ENCODE measurements at places on chromosomes 1 and 21.

- DNase-seq = no peak
These were observed 25.2 kb upstream of the KIF26B start for GRCh38 chr1:245129319-245130240.

DNA sequence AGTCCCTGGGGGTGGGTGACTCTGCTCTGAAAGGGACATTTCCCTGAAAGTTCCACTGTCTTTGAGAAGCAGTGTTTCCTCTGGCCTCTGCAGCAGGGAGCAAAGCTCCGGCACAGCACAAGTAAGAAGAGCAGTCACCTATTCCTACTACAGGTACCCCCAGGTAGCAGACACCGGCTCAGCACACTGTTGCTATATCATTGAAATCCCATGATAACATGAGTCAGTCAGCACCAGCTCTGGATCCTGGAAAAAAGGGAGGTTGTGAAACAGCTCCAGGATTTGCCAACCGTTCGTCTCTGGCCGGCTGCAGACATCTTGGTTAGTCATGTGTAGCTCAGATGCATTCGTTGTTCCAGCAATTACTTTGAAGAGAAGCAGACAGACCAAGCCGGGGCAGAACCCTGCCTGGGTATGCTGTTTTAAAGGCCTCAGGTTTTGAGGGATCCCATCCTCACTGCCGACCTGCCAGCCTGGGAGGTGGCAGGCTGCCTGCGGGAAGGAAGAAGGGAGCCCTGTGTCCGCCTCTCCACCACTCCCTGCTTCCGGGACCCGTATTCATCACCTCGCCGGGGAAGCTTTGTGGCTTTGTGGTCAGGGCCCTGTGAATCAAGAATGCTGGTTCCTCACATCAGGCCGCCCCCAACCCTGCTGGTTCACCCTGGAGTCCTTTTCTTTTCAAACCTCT, 139.2 kb downstream of the CLIC6 start:
- DNase-seq = peak; percentile 37

DNA sequence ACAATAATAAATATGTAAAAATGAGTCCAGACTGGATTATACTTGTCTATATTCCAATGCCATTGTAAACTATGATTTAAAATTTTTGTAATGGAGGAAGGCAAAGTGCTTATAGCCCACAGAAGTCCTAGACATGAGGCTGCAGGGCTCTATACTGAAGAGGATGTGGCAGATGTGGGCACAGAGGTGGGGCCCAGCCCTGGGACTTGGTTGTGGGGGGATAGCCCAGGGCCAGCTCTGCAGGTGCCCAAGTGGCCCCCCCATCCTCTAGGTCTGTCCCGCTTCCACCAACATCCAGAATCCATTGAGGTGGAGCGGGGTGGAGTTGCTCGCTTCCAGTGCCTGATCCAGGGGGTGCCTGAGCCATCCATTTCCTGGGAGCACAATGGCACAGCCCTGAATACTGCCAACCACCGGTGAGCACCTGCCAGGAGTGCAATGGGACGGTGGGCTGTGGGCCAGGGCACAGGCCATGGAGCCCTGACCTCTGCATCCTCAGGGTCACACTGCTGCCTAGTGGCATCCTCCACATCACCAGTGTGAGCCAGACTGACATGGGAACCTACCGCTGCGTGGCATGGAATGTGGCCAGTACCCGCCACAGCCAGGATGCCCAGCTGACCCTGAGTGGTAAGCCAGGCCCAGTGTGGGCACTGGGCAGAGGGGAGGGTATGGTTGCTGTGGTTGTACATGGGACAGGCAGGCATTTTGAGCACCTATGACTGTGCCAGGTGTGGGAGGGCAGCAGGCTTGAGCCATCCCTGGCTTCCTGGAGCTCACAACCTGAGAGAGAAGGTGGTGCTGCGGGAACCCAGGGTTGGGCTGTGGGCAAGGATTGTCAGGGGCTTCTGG, 21.0 kb downstream of the SLC27A3 start:
- DNase-seq = no peak

- DNase-seq = no peak
These were observed 99.8 kb downstream of the EBNA1BP2 start for GRCh38 chr1:43072314-43072713.

DNA sequence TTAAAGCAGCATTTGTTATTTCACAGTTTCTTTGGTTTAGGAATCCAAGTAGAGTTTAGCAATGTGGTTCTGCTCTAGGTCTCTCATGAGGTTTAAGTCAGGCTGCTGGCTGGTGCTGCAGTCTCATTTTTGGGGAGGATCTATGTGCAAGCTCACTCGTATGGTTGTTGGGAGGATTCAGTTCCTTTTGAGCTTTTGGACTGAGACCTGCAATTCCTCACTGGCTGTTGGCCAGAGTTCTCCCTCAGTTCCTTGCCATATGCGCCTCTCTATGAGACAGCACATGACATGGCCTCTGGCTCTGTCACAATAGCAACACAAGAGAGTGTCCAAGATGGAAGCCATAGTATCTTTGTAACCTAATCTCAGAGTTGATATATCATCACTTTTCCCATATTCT, 91.0 kb downstream of the OLFML2B start:
- no peak for DNase-seq

DNA sequence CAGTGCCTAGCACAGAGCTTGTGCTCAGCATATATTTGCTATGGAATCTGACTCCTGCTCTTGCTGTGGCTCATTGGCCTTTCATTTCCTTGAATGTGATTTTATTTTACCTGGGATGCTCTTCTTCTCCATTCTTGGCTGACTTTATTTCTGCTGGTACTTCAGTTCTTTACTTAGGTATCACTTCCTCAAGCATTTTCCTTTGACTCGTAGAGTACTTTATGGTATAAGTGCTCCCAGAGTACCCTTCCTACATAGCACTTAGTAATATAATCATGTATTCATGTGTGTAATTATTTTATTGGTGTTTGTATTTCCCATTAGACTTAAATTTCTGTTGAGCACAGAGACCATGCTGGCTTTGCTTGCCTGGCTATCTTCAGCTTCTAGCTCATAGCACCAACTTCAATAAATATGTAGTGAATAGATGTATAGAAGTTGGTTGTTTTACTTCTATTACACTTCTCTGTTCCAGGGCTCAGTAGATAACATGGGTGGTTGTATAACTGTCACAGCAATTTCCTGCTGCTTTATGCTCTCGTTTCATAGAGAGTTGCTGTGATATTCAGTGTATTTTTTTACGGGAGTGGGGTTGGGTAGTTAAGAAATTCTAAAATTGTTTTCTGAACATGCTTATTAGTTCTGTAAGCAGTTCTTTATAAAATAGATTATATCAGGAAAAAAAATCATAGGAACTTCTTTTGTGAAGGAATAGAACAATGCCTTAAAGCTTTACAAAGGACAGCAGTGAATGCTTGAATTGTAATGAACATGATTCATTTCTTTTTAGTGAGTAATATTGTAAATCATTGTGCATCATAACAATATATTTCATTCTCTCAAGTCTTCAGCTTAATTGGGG, 112.2 kb downstream of the NEK7 start:
- no peak for DNase-seq

GRCh38 chr1:54520631-54521321, 27.3 kb upstream of the ACOT11 start:
- no peak for DNase-seq

- DNase-seq = no peak
These were observed 18.1 kb upstream of the IRF2BP2 start for GRCh38 chr1:234628089-234628488.

DNA sequence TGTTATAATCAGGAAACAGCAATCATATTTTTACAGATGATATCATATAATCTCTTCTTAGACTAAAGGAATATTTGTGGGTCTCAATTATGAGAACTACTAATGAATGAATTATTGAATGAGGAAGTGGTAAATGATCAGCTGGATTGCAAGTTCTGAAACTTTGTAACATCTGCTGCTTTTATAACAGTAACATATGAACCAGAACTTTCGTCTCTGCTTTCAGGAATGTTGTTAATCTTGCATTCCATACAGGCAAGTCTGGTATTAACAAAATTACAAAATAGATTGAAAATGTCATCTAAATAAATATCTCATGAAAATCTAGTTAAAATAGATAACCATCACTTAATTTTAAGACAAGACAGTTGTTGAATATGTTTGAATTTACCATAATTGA, 110.5 kb upstream of the COL11A1 start:
- no peak for DNase-seq

DNA sequence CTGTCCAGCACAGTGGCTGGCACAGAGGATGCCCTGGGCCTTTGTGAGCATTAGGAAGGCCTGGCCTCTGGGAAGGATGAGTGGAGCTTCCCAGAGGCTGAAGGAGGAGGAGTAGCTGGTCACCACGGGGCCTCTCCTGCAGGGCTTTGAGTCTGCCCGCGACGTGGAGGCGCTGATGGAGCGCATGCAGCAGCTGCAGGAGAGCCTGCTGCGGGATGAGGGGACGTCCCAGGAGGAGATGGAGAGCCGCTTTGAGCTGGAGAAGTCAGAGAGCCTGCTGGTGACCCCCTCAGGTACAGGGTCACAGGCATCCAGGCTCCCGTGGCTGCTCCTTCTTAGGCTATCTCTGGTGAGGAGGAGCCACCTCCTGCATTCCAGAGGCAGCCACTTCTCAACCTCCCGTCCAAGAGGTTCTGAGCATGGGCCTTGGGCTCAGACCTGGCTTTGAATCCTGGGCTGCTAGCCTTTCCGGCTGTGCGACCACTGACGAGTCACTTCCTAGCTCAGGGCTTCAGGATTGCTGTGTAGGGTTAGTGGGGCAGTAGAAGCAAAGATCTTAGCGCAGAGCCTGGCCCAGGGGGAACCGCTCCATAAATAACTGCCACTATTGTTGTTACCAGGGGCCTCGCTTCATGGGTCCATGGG, 14.0 kb downstream of the SESN2 start:
- DNase-seq = no peak

DNA sequence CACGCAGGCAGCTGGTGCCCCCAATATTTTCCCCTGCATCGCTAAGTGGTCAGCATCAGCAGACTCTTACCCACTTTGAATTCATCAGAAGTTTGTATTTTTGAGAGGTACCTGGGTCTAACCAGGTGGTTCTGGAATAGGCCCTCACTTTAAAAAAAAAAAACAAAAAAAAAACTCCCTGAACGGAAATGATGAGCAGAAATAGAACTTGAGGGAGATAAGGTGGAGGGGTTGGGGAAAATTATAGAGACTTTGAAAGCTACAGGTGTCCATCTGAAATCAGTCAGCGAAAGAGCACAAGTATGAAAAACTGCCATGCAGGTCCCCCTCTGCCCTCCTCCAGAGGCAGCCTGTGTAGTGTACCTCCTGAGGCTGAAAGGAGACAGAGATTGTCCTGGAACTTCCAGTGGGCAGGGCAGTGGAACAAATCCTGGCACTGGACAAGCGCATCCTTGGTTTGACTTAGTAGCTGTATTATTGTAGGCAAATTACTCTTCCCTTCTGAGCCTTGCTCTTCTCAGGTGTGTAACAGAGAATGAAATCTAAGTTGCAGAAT, 1.2 kb downstream of the SLAMF7 start:
- DNase-seq = peak; percentile 57

DNA sequence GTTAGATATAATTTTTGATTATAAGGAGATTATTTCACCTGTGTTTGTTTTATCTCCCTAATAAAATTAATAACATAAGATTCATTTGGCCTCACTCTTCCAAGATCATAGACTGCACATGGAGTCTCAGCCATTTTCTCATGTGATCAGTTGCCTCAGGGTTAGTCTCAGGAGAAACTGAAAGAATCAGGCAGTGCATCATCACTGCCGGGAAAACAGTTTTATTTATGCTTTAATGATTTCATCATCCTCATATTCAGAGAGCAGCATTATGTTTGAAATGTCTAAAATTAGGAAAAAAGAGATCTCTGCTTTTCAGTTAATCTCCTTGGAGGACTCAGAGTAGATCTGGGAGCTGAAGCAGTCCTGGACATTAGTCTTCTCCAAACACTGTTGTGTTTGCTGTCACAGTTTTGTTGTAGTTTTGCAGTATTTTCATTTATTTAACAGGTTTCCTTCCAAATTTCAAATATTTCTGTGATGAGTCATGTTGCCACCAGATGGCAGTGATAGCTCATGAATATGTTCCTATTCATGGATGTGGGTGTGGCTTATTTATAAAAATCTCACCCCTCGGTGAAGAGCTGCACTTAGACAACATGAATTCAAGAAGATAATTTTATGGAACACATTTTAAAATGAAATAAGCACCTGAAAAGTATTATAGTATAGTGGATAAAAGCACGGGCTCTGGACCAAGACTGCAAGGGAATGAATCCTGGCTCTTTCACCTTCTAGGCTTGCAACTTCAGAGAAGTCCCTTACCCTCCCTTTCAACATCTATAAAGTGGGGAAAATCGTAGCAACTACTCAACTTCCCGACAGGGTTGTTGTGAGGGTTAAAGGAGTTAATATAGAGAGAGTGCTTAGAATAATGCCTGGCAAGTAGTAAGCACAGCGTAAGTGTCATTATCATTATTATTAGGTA, 31.2 kb downstream of the CHD1L start:
- peak; percentile 65 for DNase-seq

DNA sequence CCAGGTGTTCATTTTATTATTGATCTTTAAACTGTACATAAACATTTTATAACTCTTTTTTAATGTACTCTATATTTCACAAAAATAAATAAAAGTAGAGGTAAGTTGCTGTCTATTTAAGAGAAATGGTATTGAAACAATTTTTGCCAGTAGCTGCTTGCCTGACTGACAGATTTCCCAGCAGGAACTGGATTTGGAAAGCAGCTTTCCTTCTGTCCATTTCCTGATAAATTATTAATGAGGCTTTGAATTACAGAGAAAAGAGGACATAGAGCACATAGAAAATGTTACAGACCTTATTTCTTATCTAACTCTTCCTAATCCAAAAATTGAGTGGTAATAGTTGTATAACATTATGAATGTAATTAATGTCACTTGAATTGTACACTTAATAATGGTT, 79.7 kb upstream of the BCL10 start:
- DNase-seq = no peak

DNA sequence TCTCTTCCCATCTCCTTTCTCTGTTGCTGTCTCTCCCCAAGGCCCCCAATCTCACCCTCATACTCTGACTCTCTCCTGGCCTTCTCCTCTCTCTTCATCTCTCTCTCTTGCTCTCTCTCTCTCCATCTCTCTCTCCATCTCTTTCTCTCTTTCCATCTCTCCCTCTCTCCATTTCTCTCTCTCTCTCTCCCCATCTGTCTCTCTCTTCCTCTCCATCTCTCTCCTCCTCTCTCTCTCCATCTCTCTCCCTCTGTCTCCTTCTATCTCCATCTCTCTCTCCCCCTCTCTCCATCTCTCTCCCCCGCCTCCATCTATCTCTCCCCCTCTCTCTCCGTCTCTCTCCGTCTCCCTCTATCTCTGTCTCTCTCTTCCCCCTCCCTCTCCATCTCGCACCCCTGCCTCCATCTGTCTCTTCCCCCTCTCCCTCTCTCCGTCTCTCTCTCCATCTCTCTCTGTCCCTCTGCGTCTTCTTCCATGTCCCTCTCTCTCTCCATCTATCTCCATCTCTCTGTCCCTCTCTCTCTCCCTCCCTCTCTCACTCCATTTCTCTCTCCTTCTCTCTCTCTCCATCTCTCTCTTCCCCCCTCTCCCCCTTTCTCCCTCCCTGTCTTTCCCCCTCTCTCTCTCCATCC, 16.0 kb upstream of the EPHA8 start:
- no peak for DNase-seq

Data from GM12865 (cell line).